ENCODE measurements at places on chromosomes 1 and 21. TPM values are rescaled to one million over a fixed set of nuclear protein-coding genes. Genes with fewer than 3 reads are reported as not detected.

The C21orf58 gene
- total RNA-seq, result 47.8 TPM

The TRPM2 gene
- 37.7 TPM for total RNA-seq

The OR14K1 gene
- total RNA-seq, result not detected

The SH2D1B gene
- not detected for total RNA-seq

The BGLAP gene
- 2.2 TPM for total RNA-seq
